ENCODE measurements at places on chromosomes 16 and 17. TPM values are rescaled to one million over a fixed set of nuclear protein-coding genes. Genes with fewer than 3 reads are reported as not detected.

DNA sequence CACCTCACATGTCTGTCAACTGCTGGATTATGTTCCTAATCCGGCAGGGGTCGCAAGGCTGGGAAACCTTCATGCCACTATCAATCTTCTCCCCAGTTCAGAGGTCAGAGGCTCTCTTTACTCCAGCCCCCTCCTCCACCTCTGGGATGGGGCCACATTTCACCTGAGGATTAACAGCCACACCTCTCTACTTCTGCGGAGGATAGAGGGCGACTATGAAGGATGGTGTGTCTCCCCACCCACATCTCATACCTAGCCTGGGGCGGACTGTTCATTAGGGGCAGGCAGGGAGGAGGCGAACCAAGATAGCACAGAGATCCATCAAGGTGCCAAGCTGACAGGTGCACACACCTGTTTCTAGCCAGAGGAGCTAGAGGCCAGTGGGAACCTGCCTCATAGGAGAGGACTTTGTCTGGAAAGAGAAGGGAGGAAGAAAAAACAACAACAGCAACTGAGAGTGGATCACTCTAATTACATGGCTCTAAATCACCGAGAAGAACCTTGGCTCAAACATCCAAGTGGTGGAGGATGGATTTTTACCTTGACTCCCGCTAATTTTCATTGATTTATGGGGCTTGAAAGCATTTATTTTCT lies 41.9 kb upstream of the SKAP1 start:
- peaks cover 3% of the 10 kb centered on the region for H3K27me3 ChIP-seq
- no peak for DNase-seq
- no peaks in the 10 kb centered on the region for H3K36me3 ChIP-seq
- no peak overlapping the region for H3K27ac ChIP-seq

DNA sequence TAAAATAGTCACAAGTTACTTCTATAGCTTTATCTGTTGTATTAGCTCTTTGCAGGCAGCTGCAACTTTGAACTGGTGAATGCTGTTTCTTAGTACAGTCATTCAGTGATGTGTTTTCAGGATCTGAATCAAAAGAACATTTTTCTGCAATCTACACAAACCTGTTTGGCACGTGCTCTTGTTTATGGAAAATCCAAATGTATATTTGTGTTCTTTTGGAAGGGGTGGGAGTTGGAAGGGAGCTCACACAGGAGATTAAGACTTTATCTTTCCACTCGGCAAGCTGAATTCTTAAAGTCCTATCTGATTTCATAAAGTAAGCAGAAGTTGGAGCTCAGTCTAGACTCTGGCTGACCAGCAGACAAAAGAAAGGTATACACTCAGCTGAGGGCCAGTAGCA lies 300.2 kb downstream of the MAP2K6 start:
- H3K4me3 ChIP-seq, result no peak overlapping the region
- no peaks in the 10 kb centered on the region for H3K4me1 ChIP-seq
- no peak for DNase-seq
- peaks cover 3% of the 10 kb centered on the region for H3K27me3 ChIP-seq
- H3K36me3 ChIP-seq, result no peaks in the 10 kb centered on the region

GRCh38 chr17:28954886-28955285 lies 3.6 kb upstream of the PHF12 start:
- H3K4me1 ChIP-seq, result no peaks in the 10 kb centered on the region
- no peaks in the 10 kb centered on the region for H3K27me3 ChIP-seq
- peaks cover 5% of the 10 kb centered on the region for H3K36me3 ChIP-seq
- no peak overlapping the region for H3K27ac ChIP-seq
- no peak for DNase-seq

GRCh38 chr16:47779201-47780016 lies 318.3 kb downstream of the PHKB start:
- peak; percentile 61 for DNase-seq
- H3K27ac ChIP-seq, result peak overlapping the region; percentile 64
- H3K4me3 ChIP-seq, result peak overlapping the region; percentile 68
- H3K27me3 ChIP-seq, result no peaks in the 10 kb centered on the region

- peaks cover 16% of the 10 kb centered on the region for H3K27me3 ChIP-seq
- H3K27ac ChIP-seq, result no peak overlapping the region
- no peak overlapping the region for H3K4me3 ChIP-seq
- DNase-seq, result peak; percentile 15
Measured at GRCh38 chr17:34318474-34318873, 761 bp upstream of the CCL8 start.

GRCh38 chr16:81910366-81910885 lies 100.8 kb downstream of the SDR42E1 start:
- H3K4me1 ChIP-seq, result no peaks in the 10 kb centered on the region
- no peak overlapping the region for H3K27ac ChIP-seq
- H3K36me3 ChIP-seq, result no peaks in the 10 kb centered on the region
- DNase-seq, result no peak
- H3K4me3 ChIP-seq, result no peak overlapping the region

- no peak overlapping the region for H3K27ac ChIP-seq
- no peaks in the 10 kb centered on the region for H3K27me3 ChIP-seq
- H3K4me3 ChIP-seq, result no peak overlapping the region
- no peaks in the 10 kb centered on the region for H3K4me1 ChIP-seq
Measured at GRCh38 chr16:50944436-50944835, 202.6 kb downstream of the CYLD start.

DNA sequence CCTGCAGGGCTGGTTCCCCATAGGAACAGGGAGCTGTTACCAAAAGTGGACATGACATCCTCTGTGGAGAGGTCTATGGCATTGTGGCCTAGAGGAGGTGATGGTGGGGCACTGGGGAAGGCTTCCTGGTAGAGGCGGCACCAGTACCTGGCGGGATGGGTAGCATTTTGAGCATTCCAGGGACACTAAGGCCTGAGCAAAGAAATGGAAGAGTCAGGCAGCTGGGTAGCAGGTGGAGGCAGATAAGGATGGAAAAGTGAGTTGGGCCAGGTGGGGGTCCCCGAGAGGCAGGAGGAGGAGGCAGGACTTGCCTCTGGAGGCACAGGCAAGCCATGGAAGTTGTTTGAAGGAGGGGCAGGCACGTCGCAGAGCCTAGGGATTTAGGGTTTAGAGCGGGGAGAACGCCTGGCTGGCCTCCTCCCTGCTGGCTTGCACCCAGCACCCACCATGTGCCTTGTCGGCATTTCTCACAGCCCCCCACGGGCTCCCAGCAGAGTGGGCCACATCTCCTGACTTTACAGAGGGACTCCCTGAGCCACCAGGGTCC lies 5.1 kb upstream of the ADCY7 start:
- H3K27ac ChIP-seq, result no peak overlapping the region
- peaks cover 34% of the 10 kb centered on the region for H3K4me1 ChIP-seq
- no peaks in the 10 kb centered on the region for H3K27me3 ChIP-seq
- H3K36me3 ChIP-seq, result peaks cover 2% of the 10 kb centered on the region

DNA sequence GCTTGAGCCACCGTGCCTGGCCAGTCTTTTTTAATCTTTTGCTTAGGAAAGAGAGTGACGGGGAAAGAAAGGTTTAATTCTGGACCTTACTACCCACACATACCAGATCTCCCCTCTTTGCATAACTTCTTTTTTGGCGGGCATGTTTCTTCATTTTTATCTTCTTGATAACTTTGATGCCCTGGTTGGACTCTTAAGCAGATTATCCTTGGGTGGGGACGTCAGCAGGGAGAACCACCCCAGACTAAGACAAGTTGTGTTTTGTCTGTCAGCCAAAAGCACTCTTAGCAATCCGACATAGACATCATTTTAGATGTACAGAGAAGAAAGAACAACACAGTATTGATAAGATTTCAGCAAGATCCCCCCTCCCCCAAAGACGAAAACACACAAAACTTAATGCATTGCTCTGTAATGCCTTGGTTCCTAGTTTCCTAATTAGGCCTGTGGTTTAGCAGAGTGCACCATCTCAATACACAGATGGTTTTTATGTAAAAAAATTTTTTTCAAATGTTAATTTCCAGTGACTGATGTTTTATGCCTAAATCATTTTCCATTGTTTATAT lies 99.9 kb downstream of the MSI2 start:
- no peak overlapping the region for H3K4me3 ChIP-seq
- H3K36me3 ChIP-seq, result peaks cover 8% of the 10 kb centered on the region
- DNase-seq, result no peak
- H3K27me3 ChIP-seq, result no peaks in the 10 kb centered on the region

- no peaks in the 10 kb centered on the region for H3K36me3 ChIP-seq
- peaks cover 84% of the 10 kb centered on the region for H3K4me1 ChIP-seq
- peak overlapping the region; percentile 69 for H3K4me3 ChIP-seq
- peaks cover 5% of the 10 kb centered on the region for H3K27me3 ChIP-seq
- peak overlapping the region; percentile 95 for H3K27ac ChIP-seq
Measured at GRCh38 chr16:79272141-79272577, 328.4 kb downstream of the MAF start.

GRCh38 chr16:66435896-66436295 lies 8.8 kb downstream of the BEAN1 start:
- H3K4me1 ChIP-seq, result no peaks in the 10 kb centered on the region
- H3K27me3 ChIP-seq, result peaks cover 13% of the 10 kb centered on the region
- no peak for DNase-seq
- H3K4me3 ChIP-seq, result no peak overlapping the region
- no peak overlapping the region for H3K27ac ChIP-seq

- H3K4me1 ChIP-seq, result peaks cover 58% of the 10 kb centered on the region
- H3K4me3 ChIP-seq, result no peak overlapping the region
- no peaks in the 10 kb centered on the region for H3K36me3 ChIP-seq
- no peaks in the 10 kb centered on the region for H3K27me3 ChIP-seq
- H3K27ac ChIP-seq, result no peak overlapping the region
Measured at GRCh38 chr16:3461151-3461550, 17.7 kb downstream of the NAA60 start.

DNA sequence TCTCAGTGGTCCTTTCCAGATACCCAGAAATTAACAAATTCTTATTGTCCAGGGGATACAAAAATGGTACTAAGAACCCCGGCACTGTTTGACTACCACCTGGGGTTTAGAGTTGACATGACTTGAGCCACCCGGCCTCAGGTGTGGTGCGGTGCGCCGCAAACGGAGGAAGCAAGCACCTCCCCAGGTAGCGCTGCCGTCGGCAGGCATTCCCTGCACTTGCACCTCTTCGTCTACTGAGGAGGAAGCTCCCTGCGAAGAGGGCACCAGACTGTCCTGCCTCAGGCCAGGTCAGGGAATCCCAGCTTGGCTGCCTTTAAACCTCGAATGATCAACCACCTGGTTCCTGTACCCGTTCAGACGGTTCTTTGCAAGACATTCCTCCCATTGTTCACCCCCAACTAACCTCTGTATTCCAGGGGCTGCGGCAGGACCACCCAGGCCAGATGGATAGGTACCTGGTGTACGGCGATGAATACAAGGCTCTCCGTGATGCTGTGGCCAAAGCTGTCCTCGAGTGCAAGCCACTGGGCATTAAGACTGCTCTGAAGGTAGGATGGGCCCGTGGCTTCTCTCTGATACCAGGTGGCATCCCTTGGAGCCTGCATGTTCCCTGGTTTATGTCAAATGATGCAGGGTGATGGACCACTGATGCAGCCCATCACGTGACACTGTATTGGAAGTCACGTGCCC lies 40.8 kb upstream of the ENDOV start:
- peaks cover 2% of the 10 kb centered on the region for H3K4me1 ChIP-seq
- no peaks in the 10 kb centered on the region for H3K27me3 ChIP-seq
- no peak for DNase-seq
- peak overlapping the region; percentile 28 for H3K27ac ChIP-seq

- H3K4me1 ChIP-seq, result no peaks in the 10 kb centered on the region
- no peak for DNase-seq
- no peaks in the 10 kb centered on the region for H3K36me3 ChIP-seq
- H3K27me3 ChIP-seq, result peaks cover 2% of the 10 kb centered on the region
Measured at GRCh38 chr16:4591191-4591590, 23.5 kb downstream of the UBALD1 start.

- DNase-seq, result no peak
- peak overlapping the region; percentile 61 for H3K27ac ChIP-seq
- H3K4me1 ChIP-seq, result peaks cover 48% of the 10 kb centered on the region
Measured at GRCh38 chr17:68456339-68457167, 743 bp downstream of the WIPI1 start.

DNA sequence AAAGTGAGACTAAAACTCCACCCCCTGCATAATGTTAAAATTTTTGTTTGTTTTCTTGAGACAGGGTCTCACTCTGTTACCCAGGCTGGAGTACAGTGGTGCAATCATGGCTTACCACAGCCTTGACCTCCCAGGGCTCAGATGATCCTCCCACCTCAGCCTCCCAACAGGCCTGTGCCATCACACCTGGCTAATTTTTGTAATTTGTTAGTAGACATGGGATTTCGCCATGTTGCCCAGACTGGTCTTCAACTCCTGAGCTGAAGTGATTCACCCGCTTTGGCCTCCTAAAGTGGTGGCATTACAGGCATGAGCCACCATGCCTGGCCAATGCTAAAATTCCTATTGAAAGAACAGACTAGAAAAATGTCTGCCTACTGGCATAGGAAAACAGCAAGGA lies 103.8 kb downstream of the TRIM37 start:
- H3K27ac ChIP-seq, result no peak overlapping the region
- H3K4me3 ChIP-seq, result no peak overlapping the region
- H3K36me3 ChIP-seq, result peaks cover 23% of the 10 kb centered on the region
- peaks cover 28% of the 10 kb centered on the region for H3K4me1 ChIP-seq
- no peak for DNase-seq
- H3K27me3 ChIP-seq, result no peaks in the 10 kb centered on the region

DNA sequence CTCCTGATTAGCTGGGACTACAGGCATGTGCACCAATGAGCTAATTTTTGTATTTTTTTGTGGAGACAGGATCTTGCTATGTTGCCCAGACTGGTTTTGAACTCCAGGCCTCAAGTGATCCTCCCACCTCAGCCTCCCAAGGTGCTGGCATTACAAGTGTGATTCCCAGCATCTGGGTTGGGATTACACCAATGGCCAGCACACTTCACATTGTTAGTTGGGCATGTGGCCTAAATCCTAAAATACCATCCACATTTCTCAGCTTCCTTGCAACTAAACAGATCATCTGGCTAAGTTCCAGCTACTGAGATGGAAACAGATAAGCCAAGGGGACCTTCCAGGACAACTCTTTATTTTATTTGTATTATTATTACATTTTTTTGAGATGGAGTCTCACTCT lies 9.9 kb downstream of the RABEP2 start:
- H3K36me3 ChIP-seq, result peaks cover 22% of the 10 kb centered on the region
- H3K4me1 ChIP-seq, result no peaks in the 10 kb centered on the region
- H3K27me3 ChIP-seq, result no peaks in the 10 kb centered on the region
- no peak for DNase-seq

- no peak for DNase-seq
- no peaks in the 10 kb centered on the region for H3K27me3 ChIP-seq
- peaks cover 1% of the 10 kb centered on the region for H3K36me3 ChIP-seq
- peaks cover 4% of the 10 kb centered on the region for H3K4me1 ChIP-seq
Measured at GRCh38 chr16:2713523-2713922, 6.5 kb downstream of the PRSS27 start.

- peaks cover 20% of the 10 kb centered on the region for H3K27me3 ChIP-seq
- H3K36me3 ChIP-seq, result no peaks in the 10 kb centered on the region
- H3K4me3 ChIP-seq, result no peak overlapping the region
- DNase-seq, result no peak
- peaks cover 2% of the 10 kb centered on the region for H3K4me1 ChIP-seq
Measured at GRCh38 chr16:88170528-88170991, 212.2 kb upstream of the ZNF469 start.

Gene ZSCAN32
- total RNA-seq, result 10.9 TPM

Gene CIAPIN1
- total RNA-seq, result 38.5 TPM

All from activated CD4-positive, alpha-beta memory T cell treated with anti-CD3 and anti-CD28 coated beads for 36 hours (primary cell).